ENCODE measurements at places on chromosomes 16 and 17. TPM values are rescaled to one million over a fixed set of nuclear protein-coding genes. Genes with fewer than 3 reads are reported as not detected.

Gene PROCA1
- total RNA-seq, result 1.0 TPM

Gene CDH3
- total RNA-seq, result not detected

Gene PLK1
- 4.1 TPM for total RNA-seq

Gene ACSM2B
- not detected for total RNA-seq

Gene CDRT15
- not detected for total RNA-seq

Gene ADORA2B
- total RNA-seq, result 37.8 TPM

Gene MAP3K3
- total RNA-seq, result 17.0 TPM

Gene C17orf58
- total RNA-seq, result 15.3 TPM

Gene ZNF469
- total RNA-seq, result 6.3 TPM

Gene SPNS3
- not detected for total RNA-seq

Gene QPRT
- 4.1 TPM for total RNA-seq

Gene IGF2BP1
- not detected for total RNA-seq

Gene TMEM97
- 11.7 TPM for total RNA-seq

Gene PRRT2
- 1.2 TPM for total RNA-seq

Gene PABPN1L
- not detected for total RNA-seq
